HT1080 (cell line): ENCODE measurements at places on chromosomes 6 and 20.

DNA sequence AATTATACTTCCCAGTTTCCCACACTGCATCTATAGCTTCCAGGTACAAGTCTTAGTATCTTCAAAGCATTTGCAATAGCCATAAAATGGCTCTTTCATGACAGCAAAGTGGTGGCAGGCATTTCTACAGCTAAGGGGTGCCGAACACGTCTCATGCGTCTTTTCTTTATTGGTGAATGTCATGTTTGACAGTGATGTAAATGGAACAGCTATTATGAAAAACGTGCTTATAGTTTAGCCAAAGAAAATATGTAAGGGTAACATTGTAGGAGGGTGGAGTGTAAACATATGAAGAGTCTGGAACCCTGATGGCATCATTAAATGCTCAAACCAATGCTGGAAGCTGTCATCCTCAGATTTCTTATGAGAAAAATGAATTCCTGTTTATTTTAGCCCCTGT is 37.9 kb downstream of the COL11A2 start:
- DNase-seq: no peak

- no peak for DNase-seq
Measured at GRCh38 chr6:12415980-12416598, 125.9 kb downstream of the EDN1 start.

- DNase-seq: peak; percentile 8
Measured at GRCh38 chr6:71444222-71444621, 155.6 kb downstream of the OGFRL1 start.

GRCh38 chr6:31620586-31621319 is at the start of gene PRRC2A:
PRRC2A (plus strand) TSS chr6:31620715; CDS start chr6:31622790, 2,075 bp downstream.
- DNase-seq: peak; percentile 62

DNA sequence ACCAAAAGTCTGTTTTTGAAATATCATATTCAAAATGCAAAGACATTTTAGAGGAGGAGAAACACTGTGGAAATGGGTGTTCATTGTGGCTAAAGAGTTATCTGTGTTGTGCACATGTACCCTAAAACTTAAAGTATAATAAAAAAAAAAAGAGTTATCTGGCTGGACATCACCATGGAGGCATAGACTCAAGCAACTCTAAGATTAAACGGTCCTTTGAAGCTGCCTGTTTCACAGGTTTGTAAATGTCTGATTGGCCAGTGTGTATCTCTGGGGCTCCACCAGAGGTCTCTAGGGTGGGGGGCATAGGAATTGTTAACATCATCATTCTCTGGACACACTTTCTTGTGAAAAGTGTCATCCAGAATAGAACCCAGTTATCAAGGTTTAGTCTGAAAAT is 39.2 kb downstream of the TSPYL4 start:
- no peak for DNase-seq

- no peak for DNase-seq
Measured at GRCh38 chr6:107235511-107235910, 120.2 kb upstream of the BEND3 start.

DNA sequence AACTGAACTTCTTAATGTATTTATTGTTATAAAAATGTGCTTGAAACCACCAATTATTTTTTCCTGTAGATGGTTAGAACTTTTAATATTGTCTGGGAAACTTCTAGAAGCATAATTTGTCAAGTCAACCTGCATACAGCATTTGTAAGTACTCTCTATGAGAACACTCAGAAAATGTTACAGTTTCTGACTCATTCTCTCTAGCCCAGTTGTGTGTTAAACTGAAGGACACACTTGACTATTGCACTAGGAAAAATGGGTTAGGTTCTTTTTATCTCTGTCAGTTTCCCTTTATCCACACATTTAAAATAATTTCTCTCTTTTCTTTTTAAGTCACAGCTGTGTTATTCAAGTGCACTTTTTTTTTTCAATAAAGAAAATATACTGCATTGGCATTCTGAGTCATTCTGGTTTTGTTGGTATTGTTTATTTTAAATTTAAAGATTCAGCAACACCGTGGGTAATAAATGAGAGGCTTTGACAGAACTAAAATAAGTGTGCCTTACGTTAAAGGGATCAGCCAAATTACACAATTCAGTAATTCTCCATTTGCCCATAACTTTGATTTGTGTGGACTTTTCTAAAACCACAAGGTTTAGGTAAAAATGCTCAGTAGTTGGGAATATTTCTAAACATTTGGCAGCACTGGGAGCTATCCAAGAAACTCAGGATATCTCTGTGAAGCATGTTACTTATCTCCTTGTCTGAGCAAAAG is 50.7 kb downstream of the OPN5 start:
- peak; percentile 30 for DNase-seq

DNA sequence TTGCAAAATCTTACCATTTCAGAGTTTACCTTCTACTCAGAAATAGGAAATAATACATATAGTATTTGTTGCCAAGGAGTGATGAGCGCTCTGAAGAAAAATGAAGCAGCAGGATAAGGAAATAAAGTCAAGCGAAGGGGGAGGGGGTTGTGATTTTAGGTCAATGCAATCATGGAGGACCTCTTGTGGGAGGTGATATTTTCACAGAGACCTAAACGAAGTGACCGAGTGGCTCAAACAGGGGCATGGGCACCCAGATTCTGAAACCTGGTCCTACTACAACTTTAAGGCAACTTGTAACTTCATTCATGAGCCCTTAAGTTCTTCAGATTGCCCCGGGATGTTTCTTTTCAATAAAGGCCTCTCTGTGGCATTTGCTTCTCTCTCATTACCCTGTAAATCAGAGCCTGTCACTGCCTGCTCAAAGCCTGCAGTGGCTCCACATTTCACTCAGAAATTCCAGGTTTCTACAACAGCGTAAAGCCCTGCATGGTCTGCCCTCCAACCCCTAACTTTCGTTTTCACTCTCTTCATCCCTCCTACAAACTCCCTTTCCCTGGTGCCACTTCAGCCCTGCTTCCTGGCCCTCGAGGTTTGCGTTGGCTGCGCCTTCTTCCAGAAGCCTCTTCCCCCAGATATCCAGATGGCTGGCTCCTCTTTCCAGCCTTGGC is 162.7 kb downstream of the TBC1D7 start:
- DNase-seq: no peak

GRCh38 chr20:571754-572441 is 28.3 kb upstream of the CSNK2A1 start:
- no peak for DNase-seq

- DNase-seq: peak; percentile 48
Measured at GRCh38 chr6:111871725-111872400, 1.4 kb downstream of the FYN start.

DNA sequence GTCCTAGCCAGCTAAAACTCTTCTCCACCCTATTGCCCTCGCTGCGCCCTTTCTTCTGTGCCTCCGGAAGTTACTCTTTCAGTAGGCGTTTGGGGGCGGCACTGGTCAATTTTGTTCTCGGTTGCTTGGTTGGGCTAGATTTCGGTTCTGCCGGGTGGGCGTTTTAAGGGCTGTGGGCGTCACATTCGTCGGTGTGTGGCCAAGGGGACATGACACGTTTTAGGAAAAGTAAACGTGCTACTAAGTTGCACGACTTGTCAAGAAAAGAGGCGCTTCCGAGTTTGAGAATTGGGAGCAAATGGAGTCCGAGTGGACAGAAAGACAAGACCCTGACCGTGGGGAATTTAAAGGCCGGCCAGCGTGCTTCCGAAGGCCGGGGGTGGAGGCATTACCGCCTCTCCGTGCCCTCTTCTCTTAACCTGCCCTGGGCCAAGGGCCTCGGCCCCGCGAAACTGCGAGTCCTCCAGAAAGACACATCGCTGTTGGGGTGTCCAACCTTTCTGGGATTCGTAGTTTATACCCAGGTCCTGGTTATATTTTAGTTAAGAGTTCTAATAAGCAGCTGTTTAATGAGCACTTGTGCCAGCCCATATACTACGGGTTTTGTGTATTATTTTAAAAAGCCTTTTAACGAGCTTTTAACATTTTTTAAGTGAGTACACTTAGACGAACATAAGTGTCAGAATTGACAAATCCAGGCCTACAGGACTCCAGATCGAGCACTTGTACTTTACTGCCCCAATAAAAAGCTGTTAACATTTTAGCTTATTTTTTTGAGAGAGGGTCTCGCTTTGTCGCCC is 664 bp upstream of the BAG6 start:
- DNase-seq: peak; percentile 92

DNA sequence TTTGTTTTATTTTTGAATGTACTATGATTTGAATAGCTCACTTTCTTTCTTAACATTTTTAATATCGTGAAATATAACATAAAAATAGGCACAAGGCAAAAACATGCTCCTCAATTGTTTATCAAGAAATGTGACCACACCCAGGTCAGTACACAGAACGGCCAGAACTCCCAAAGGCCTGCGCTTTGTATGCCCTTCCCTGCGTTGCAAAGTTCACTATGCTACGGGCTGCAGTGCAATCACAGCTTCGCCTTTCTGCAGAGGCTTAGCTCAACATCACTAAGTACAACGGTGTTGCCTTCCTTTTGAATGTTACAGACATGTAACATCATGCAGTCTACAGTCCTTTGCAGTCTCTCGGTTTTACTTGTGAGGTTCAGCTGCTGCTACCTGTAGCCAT is 333.4 kb downstream of the THBS2 start:
- no peak for DNase-seq

GRCh38 chr20:31894980-31895675 is 24.7 kb downstream of the TTLL9 start:
- peak; percentile 61 for DNase-seq

DNA sequence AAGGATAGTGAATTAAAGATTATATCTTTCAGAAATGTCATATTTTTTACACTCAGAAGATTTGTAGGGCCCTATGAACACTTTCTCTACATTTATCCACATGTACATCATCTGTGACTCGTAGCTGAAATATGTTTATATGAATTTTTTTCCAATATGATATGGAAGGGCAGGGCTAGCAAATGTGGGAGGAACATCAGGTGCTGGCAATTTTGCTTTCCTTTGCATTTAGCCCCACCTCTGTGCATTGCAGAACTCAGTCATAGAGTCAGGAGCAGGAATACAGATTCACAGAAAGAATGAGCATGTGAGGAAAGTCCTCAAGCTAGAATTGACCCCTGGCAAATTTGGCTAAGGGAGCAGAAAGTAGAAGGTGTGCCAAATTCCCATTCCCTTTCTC is 129.9 kb downstream of the CRYBG1 start:
- DNase-seq: no peak

- no peak for DNase-seq
Measured at GRCh38 chr6:3406362-3406821, 50.5 kb downstream of the SLC22A23 start.

DNA sequence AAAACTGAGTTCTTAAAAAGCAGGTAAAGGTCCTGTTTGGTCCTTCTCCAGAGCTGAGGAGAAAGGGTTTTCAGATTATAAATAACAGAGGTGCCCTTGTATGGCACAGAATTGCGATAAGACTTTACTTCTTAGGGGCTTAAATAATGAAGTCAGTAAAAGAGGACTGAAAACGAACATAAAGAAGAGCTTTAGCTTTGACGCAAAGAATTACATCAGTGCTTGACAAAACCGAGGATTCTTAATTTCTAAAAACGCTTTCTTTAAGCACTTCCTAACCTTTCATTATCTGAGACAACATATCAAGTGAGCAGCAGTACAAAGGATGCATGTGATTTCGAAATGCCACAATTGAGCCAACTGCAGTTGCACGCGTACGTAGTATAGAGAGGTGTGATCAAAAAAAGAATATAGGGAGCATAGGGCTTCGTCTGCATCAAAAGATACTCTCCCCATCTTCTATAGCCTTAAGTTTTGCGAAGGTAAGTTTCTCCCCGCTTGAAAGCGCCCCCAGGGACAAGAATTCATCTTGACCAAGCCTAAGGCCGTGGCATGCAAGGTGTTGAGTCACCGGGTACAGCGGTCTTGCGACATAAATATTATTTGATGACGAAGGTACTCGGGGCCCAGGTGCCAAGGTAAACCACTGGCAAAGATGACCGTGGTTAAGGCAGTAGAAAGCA is 778 bp upstream of the LOC128125822 start:
- peak; percentile 61 for DNase-seq

- no peak for DNase-seq
Measured at GRCh38 chr6:12890171-12890790, 173.7 kb downstream of the PHACTR1 start.

- DNase-seq: no peak
Measured at GRCh38 chr6:162702446-162702845, 25.1 kb downstream of the PRKN start.

GRCh38 chr6:113894712-113895674 is 37.8 kb downstream of the MARCKS start:
- DNase-seq: no peak

DNA sequence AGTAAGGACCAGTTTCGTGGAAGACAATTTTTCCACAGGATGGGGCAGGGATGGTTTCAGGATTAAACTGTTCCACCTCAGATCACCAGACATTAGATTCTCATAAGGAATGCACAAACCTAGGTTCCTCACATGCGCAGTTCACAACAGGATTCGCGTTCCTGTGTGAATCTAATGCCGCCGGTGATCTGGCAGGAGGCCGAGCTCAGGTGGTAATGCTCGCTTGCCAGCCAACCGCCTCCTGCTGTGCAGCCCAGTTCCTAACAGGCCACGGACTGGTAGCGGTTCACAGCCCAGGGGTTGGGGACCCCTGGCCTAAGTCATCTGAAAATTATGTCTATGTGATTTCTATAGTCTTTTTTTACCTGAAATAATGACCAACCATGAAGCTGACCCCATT is 217.5 kb downstream of the TMEM200A start:
- no peak for DNase-seq

GRCh38 chr6:93083337-93084230 is 335.8 kb downstream of the EPHA7 start:
- DNase-seq: no peak

- no peak for DNase-seq
Measured at GRCh38 chr6:140077827-140078560, 703.5 kb upstream of the CITED2 start.

- DNase-seq: no peak
Measured at GRCh38 chr6:68976260-68976659, 341.2 kb downstream of the ADGRB3 start.

- DNase-seq: peak; percentile 72
Measured at GRCh38 chr6:138109042-138109997, 2.1 kb upstream of the PERP start.

DNA sequence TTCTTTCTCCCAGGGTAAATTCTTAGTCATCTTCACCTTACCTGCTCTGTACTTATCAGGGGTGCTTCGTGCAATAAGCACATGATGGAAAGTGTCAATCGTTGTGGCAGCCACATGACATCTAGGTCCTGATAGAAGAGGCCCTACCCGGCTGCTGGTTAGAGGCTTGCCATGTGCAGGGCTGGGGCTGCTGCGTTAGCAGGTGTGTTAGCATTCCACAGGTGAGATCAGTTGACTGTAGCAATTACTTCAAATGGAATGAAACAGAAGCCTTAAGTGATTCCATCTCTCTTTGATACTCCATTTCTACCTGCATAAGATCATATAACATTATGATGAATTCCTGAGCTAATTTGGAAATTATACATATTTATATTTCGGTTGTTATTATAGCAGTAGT is 127.0 kb downstream of the UST start:
- no peak for DNase-seq

- no peak for DNase-seq
Measured at GRCh38 chr6:47235964-47236760, 73.5 kb downstream of the TNFRSF21 start.

GRCh38 chr6:48200869-48201390 is 89.9 kb upstream of the PTCHD4 start:
- no peak for DNase-seq

GRCh38 chr6:142700032-142700431 is 244.9 kb downstream of the HIVEP2 start:
- no peak for DNase-seq

GRCh38 chr6:45951321-45952167 is 64.1 kb downstream of the CLIC5 start:
- DNase-seq: no peak

- no peak for DNase-seq
Measured at GRCh38 chr6:16216501-16217155, 21.8 kb upstream of the GMPR start.
